ENCODE measurements at places on chromosomes 6 and 20.

DNA sequence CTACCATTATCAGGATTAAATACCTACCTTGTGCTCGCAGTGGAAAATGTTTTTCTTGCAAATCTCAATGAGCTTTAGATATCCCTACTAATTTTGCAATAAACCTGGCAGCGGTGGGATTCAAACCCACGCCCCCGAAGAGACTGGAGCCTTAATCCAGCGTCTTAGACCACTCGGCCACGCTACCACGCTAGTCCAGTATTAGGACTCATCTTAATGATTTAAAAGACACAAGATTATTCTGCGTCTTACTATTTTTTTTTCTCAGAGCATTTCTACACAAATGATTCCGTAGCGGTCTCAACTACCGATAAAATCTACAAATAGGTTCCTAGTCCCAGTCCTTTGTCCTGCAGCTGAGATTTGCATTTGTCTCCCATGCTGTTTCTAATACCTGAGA, 35.2 kb upstream of the ZSCAN23 start:
- DNase-seq: no peak

- no peak for DNase-seq
Measured at GRCh38 chr20:57663681-57664451, 43.6 kb upstream of the ZBP1 start.

- no peak for DNase-seq
Measured at GRCh38 chr6:116369540-116369939, 1.2 kb upstream of the DSE start.

DNA sequence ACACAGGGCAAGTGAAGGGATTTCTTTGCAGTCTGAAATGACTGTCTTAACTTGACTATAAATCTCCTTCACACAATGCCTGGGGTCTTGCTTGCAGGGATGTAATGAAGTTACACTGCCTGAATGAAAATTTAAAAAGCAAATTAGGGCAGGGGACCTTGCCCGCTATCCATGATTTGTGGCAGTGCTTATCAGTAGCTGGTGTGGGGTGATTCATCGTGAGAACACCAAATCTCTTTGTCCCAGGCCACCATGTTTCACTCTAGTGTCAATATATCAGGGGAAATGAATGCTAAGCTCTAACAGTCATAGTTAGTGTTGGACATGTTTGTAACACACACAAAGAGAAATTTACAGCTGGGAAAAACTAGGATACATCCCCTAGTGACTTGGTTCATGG, 713.7 kb upstream of the EPHA7 start:
- DNase-seq: no peak

GRCh38 chr6:113854531-113855499, 2.3 kb upstream of the MARCKS start:
- no peak for DNase-seq

- DNase-seq: no peak
Measured at GRCh38 chr6:167148021-167148420, 9.8 kb downstream of the GPR31 start.

GRCh38 chr20:32457479-32457986, 99.4 kb downstream of the ASXL1 start:
- no peak for DNase-seq

GRCh38 chr6:112007805-112008204, 46.1 kb upstream of the CCN6 start:
- no peak for DNase-seq

DNA sequence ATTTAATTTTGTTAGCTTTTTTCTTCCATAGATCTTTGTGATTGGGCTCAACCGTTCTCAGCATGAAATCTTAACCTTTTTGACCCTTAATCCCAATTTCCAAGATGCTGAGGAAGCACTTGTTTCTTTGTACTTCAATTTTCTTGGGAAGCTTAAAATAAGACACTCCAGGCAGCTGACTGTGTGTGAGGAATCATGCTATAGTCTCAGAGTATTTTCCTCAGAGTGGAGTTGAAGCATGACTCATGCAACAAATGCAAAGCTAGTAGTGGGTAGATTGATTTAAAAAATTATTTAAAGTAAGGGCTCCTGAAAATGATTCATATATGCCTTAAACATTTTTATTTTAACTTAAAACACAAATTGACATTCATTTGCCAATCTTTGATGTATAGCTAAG, 168.7 kb downstream of the BTBD3 start:
- DNase-seq: peak; percentile 32

Measured in non-pigmented ciliary epithelial cell (primary cell).